Tibial nerve (tissue), 4 donors: ENCODE measurements at places on chromosomes 2 and 18. TPM values are rescaled to one million over a fixed set of nuclear protein-coding genes. Genes with fewer than 3 reads are reported as not detected.

DNA sequence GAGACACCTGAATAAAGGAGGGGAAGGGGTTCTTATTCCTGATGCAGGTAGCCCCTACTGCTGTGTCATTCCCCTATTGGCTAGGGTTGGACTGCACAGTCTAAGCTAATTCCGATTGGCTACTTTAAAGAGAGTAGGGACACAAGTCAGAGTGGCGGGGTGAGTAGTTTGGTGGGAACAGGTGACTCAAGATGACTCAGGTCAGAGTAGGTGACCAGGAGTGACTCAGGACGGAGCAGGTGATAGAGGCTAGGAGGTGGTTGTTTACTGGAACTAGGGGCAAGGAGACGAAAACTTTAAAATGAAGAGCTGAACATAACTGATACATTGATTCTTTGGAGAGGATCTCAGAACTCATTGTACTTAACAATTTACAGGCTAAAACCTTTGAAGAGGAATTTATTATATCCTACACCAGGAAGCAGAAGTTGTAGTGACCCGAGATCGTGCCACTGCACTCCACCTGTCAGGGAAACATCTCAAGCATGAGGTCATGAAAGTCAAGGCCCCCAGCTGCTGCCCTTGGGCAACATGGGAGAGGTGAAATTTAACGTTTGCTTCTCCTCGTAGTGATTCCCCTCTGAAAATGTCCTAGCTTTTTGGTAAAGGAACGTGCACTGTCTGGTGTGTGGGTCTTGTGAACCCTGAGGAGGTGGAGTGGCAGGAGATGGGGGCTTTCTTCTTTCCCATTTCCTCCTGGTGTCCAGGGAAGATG, 4.5 kb upstream of the CYP27A1 start:
- DNase-seq, result no peak

- no peak for DNase-seq
Measured at GRCh38 chr2:84999553-84999955, 28.6 kb downstream of the KCMF1 start.

- DNase-seq, result no peak
Measured at GRCh38 chr18:11577271-11578112, 31.9 kb upstream of the SLC35G4 start.

Gene CROCC2
- not detected for total RNA-seq

DNA sequence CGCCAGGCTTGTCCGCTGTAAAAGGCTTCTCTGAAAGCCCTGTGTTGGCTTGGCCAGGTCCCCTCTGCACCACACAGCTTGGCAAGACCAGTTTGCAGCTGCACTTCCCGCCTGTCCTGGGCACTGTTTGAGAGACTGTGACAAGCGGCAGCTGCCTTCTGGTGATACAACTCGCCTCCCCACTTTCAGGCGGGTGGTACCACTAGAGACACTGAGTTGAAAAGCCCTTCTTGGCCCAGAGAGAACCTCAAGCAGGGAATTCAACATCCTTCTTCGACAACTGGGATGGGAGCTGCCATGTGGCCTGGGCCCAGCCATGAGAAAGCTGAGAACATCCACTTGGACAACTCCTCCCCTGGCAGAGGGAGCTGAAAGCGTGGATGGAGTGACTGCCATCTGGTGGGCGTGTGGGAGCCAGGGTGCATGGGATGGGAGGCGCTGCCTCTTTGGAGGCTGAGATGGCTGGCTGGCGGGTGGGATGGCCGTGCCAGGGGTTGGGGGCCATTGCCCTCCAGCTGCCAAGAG, 125.5 kb upstream of the REV1 start:
- no peak for DNase-seq
